ENCODE measurements at places on chromosomes 1 and 21.

DNA sequence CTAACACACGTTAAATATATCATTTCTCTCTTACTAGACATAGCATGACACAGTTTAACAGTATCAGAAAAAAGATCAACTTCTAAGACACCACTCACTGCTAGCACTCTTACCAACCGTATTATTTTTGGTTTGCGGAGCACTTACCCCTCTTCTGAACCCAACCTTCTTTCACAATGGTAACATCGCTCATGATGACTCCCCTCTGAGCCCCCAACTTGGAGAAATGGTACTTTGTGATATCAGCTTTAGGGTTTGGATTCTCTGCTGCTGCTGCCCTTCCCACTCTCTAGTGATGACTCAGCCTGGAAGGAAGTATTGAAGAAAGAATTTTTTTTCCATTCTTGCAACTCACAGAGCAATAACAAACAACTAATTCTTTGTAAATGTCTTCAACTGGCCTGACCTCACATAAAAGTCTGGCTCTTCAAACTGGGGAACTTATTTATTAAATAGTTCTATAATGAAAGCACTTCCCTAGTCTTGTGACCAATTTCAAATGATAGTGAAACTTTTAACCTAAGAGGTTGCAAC lies 7.0 kb downstream of the AKT3 start:
- DNase-seq, result no peak

DNA sequence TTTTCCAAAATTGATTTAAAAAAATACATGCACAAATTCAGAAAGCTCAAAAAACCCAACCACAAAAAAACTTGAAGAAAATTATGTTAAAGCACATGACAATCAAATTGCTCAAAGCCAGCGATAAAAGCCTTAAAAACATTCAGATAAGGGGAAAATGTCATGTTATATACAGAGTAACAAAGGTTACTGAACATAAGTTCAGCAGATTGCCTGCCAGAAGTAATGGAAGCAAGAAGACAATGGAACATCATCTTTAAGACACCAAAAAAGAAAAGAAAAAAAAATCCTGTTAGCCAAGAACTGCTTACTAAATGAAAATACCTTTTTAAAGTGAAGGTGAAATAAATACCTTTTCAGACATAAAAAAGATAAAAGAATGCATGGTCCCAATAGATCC lies 147.2 kb upstream of the SGIP1 start:
- DNase-seq, result no peak

DNA sequence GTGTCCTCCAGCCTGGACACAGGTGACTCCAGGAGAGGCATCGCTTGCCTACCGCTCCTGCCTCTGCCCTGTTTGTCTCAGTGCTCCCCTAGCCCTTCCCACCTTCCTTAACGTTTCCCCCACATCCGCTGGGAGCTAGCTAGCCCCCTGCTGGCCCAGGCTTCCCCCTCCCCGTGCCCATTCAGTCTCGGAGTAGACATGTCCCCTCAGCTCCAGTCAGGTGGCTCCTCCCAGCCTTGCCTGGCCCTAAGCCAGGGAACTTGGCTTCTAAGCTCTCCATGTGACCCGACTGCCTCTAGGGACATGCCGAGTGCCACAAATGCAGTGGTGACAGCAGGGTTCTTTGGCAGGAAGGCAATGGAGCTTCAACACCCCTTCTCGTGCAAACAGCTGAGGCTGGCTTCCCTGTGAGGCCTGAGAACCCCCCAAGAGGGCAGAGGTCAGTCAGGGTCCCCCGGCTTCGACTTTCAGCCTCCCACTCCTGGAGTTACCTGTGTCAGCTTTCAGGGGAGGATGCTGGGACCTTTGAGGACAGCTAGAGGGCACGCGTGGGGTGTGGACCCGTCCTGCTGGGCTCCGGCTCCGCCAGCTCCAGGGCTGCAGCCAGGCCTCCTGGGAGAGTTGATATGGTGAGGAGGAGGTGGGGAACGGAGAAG lies 16.2 kb downstream of the DRAXIN start:
- DNase-seq, result no peak

GRCh38 chr21:25906587-25906986 lies 171.8 kb downstream of the GABPA start:
- DNase-seq, result no peak

GRCh38 chr1:19024532-19024931 lies 68.1 kb upstream of the IFFO2 start:
- no peak for DNase-seq

DNA sequence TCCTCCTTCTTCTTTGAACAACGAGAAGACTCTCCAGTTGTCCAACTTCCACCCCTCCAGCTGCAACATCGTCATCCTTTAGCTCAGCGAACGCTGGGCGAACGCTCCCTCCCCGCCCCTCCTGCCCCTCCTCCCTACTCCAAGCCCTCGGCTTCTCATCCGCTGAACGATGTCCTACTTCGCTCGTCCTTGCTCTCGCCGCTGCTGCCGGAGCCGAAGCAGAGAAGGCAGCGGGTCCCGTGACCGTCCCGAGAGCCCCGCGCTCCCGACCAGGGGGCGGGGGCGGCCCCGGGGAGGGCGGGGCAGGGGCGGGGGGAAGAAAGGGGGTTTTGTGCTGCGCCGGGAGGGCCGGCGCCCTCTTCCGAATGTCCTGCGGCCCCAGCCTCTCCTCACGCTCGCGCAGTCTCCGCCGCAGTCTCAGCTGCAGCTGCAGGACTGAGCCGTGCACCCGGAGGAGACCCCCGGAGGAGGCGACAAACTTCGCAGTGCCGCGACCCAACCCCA lies at the start of gene BCAN:
Gene BCAN (plus strand): TSS at position 357 of the 504 bp plus-strand sequence. CDS start 3,938 bp downstream, outside the sequence.
- no peak for DNase-seq

DNA sequence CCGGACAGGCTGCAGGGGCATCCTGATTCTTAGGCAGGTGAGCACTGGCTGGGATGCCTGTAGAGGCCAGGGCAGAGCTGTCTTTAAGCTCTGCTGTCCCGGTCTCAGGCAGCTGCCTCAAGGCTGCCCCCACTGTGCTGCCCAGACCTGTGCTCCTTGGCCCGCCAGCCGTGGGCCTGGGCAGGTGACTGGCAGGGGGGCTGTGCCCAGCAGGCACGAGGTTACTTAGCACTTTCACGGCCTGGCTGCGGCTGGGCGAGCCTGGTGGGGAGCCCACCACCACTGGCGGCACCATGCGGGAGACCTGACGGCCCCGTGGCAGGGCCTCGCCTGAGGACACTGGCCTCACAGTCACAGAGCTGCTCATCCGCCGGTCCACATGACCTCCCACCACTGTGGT lies 8.2 kb downstream of the CRYBG2 start:
- no peak for DNase-seq

DNA sequence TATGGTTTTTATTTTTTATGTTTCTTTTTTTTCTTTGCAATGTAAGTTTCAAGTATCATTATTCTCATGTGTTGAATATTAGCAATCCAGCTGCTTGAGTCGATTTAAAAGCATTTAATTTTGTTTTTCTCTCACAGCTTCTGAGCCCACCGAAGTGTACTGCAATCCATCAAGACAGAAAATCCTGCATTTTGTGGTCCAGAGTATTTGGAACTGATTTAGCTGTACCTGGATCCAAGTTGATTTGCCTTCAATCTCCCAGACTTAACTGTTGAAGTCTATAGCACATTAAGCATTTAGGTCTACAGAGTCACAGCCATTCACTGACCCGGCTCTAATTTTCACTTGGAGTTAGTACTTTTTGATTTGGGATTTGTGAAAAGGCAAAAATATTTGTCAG lies 622.9 kb upstream of the ADAMTS5 start:
- no peak for DNase-seq

DNA sequence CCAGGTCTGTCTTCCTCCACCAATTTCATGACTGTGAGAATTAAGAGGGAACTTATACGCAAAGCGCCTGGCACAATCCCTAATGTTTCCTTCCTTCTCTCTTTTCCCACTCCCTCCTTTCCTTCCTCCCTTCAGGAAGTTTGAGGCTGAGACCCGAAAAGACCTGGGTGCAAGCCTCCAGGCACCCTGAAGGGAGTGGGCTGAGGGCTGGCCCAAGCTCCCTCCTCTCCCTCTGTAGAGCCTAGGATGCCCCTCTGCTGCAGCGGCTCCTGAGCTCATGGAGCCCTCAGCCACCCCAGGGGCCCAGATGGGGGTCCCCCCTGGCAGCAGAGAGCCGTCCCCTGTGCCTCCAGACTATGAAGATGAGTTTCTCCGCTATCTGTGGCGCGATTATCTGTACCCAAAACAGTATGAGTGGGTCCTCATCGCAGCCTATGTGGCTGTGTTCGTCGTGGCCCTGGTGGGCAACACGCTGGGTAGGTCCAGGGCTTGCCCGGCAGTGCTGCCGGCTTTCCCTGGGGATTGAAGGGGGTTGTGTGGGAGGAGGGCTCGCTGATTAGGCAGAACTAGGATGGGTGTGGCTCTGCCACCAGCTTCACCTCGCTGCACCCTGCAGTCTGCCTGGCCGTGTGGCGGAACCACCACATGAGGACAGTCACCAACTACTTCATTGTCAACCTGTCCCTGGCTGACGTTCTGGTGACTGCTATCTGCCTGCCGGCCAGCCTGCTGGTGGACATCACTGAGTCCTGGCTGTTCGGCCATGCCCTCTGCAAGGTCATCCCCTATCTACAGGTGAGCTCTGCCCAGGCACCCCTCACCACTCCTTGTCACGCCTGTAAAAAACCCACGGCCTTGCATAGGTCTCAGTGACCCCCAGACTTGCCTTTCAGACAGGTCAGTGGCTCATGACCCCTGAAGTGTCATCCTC lies 1.7 kb downstream of the HCRTR1 start:
- DNase-seq, result no peak

DNA sequence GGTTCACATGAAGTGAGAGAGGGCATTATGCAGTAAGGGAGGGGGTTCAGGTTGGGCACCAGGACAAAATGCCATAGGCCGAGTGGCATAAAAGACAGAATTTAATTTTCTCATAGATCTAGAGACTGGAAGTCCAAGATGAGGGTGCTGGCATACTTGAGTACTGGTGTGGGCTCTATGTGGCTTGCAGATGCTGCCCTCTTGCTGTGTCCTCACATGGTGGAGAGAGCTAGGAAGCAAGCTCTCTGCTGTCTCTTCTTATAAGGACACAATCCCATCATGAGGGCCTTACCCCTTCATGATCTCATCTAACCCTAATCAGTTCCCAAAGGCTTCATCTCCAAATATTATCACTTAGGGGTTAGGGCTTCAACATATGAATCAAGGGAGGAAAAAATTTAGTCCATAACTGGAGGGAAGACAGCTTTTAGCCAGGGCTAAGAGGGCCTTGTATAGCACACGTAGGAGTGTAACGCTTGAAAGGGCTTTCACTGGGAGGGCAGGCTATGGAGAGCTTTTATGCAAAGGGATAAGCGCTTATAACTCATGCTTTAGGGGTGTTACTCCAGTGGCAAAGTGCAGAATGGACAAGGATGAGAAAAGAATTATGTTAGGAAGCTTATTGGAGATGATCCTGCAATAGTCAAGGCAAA lies 64.5 kb downstream of the PLPPR5 start:
- DNase-seq, result no peak

DNA sequence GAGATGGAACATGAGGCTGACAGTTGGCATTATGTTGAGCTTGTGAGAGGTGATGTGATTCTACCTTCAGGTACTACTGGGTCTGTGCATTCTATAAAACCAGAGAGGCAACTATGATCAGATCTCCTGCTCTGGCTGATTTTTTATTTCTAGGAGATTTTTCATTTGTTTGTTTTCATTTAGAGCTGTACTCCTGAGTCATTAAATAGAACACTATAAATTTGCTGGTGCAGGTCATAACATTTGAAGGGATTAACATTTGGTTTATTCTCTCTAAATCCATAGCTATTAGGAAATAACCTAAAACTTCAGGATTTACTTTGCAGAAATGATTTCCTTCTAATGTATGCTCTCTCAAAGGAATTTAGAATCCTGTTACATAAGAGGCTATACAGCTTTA lies 42.9 kb downstream of the MAGI3 start:
- no peak for DNase-seq

GRCh38 chr1:56404561-56405030 lies 174.8 kb downstream of the PLPP3 start:
- no peak for DNase-seq

GRCh38 chr1:116462722-116463121 lies 89.7 kb downstream of the ATP1A1 start:
- no peak for DNase-seq

- peak; percentile 21 for DNase-seq
Observed at GRCh38 chr1:23369335-23370013, at the start of gene ZNF436. Gene ZNF436 (minus strand): TSS chr1:23369836. CDS start chr1:23368005, 1,831 bp downstream.

DNA sequence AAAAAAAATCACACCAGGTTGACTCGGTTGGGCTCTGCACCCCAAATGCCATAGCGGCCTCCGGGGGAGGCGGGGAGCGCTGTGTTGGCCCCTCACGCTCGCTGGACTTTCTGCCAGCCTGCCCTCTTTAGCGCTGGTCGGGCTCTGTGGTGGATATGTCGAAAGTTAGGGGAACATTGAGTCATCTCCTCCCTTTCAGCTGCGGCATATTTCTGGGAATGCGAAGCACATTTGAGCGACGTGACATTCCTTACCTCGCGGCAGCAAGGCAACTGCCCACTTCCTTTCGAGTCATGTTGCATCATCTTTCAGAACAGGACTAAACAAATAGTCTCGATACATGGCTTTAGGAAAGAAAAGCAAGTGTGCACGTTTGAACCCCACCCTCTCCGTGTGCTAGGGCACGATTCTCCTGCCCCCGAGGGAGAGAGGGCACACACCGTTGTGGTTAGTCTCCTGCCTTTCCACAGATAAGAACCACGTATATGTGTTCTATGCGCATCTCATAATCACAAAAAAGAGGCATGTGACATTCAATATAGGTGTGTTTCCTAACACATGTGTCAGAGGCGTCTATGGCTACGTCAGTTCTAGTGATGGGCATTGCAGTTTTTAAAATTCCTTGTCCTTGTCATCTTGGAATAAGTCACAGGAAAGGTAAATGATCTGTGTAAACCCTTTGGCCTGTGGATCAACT lies 105.9 kb upstream of the SLC45A1 start:
- DNase-seq, result peak; percentile 24

GRCh38 chr1:165543532-165544438 lies at the start of gene LRRC52:
Gene LRRC52 (plus strand): TSS chr1:165544000. CDS start chr1:165544297, 297 bp downstream.
- no peak for DNase-seq

- DNase-seq, result no peak
Observed at GRCh38 chr1:228293393-228293792, 85.5 kb downstream of the OBSCN start.

DNA sequence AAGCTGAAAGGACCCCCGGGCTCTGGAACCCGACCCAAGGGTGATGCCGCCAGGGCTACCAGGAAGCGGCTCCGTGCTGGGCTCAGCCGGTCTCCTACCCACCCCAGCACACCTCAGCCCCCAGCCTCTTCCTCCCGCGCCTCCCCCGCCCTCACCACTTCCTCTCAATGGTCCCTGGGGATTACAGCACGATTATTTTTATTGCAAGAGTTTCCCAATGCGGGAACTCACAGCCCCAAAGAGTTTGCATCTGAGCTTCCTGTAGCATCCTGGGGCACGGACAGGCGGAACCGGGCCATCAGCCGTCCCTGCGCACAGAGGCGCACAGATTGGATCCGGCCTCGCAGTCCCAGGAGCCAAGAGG lies 8.7 kb upstream of the SLX9 start:
- DNase-seq, result peak; percentile 56

GRCh38 chr1:221562542-221563475 lies 179.1 kb downstream of the DUSP10 start:
- DNase-seq, result no peak

- peak; percentile 82 for DNase-seq
Observed at GRCh38 chr1:159076438-159077119, at the start of gene AIM2. Gene AIM2 (minus strand): TSS chr1:159076766. CDS start chr1:159073499, 3,267 bp downstream.

GRCh38 chr21:43782431-43783097 lies 6.5 kb upstream of the CSTB start:
- DNase-seq, result no peak

GRCh38 chr1:48659801-48660200 lies 116.9 kb downstream of the BEND5 start:
- DNase-seq, result no peak
